Fibroblast of lung (primary cell): ENCODE measurements at places on chromosomes 3 and 15. TPM values are rescaled to one million over a fixed set of nuclear protein-coding genes. Genes with fewer than 3 reads are reported as not detected.

Gene BUB1B
- 2.1 and 5.4 TPM in 2 replicates for total RNA-seq

Gene CASR
- total RNA-seq = under 0.01 TPM in 1 of 2 replicates, not detected in the other

Gene PLCL2
- total RNA-seq = 11.0 and 11.9 TPM in 2 replicates

Gene CMC1
- 5.4 and 5.6 TPM in 2 replicates for total RNA-seq

Gene CKMT1B
- not detected in 2 replicates for total RNA-seq

Gene C3orf85
- not detected in 2 replicates for total RNA-seq

Gene SLC51B
- 0.51 and 0.66 TPM in 2 replicates for total RNA-seq

Gene C3orf49
- not detected in 2 replicates for total RNA-seq

Gene ALDH1A3
- 32.5 and 73.7 TPM in 2 replicates for total RNA-seq

Gene SLC22A13
- total RNA-seq = 0.26 and 0.33 TPM in 2 replicates

Gene CYP8B1
- not detected in 2 replicates for total RNA-seq

Gene SPCS1
- 46.0 and 49.0 TPM in 2 replicates for total RNA-seq

Gene ANP32A
- total RNA-seq = 46.2 and 47.7 TPM in 2 replicates

Gene A4GNT
- not detected in 2 replicates for total RNA-seq

Gene UBE2E2
- total RNA-seq = 79.8 and 86.8 TPM in 2 replicates
